ENCODE measurements at places on chromosomes 6 and 20.

DNA sequence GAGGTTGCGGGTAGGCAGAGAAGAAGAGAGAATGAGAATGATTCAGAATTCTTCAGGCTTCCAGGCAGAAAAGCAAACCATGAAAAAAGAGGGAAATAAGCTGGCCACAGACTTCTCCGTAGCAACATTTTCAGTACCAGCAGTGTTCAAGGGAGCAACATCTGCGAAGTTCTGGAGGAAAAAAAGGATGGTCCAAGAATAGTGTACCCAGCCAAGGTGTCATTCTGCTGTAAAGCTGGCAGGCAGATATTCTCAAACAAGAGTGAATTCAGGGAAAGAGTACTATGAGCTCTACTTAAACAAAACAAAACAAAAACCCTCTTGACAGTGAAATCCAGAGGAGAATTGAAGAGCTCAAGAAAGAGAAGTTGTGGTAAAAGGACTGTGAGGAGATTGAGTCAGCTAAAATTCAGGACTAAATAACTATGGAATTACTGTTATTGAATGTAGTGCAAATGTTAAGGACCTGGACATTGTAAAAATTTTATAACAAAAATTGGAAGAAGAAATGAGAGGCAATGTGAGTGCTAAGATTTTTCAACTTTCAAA, 86.5 kb downstream of the ATRN start:
- no peak for DNase-seq

DNA sequence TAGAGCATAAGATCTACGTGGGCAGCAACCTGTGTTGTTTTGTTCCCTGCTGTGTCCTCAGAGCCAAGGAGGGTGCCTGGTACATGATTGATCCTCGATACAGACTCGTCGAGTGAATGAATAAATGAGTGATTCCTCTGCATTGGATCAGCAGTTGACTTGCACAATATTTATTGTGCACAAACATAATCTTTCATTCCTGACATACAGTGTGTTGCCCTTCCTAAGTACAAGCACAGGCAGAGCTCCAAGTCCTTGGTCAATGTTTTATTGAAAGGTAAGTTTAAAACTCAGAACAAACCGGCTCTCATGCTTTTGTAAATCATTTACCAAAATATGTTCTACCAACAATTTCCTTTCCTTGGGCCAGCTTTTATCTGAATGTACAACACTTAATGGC, 57.4 kb downstream of the STMND1 start:
- DNase-seq = no peak

- DNase-seq = peak; percentile 41
Measured at GRCh38 chr6:35754452-35755277, 17.8 kb downstream of the ARMC12 start.

- DNase-seq = no peak
Measured at GRCh38 chr20:32777177-32777956, 15.2 kb downstream of the DNMT3B start.

GRCh38 chr20:31861385-31862156, 8.8 kb downstream of the DUSP15 start:
- DNase-seq = peak; percentile 55

- no peak for DNase-seq
Measured at GRCh38 chr6:94196891-94197290, 777.5 kb upstream of the EPHA7 start.

DNA sequence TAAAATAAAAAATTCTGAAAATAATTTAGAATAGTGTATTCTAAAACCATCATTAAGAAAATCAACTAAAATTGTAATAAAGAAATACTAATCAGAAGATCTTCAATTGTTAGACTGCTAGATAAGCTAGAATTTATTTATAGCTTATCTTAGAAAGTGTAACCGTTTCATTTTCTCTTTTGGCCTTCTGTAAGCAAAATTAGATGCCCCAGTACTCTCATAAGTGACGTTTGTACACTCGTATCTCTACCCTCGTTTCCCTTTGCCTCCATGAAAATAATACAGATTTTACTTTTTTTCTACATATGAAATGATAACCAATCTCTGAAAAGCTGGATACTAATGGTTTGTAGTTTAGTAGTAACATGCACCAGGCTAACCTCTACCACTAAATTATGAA, 19.8 kb downstream of the DSE start:
- no peak for DNase-seq

DNA sequence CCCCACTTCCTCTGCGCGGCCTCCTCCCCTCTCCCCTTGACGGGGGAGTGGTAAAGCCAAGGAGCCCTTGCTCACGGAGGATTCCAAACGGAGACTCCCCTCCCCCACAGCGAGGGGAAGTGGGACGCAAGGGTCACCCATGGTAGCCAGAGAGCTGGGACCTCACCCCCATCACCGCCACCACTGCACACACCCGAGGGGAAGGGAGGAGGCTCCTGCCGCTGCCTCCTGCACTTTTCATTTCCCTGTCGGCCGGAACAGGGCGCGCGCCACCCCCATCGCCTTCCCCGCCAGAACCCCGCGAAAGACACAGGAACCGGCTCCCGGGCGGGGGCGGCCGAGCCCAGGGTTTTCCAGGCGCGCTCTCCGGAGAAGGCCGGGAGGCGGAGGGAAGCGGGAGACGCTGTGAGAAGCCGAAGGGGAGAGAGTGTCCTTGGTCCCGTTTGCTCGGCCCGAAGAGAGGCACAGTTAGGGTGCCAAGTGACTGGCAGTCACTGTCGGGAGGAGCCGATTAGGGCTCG, 789 bp downstream of the CCND3 start:
- DNase-seq = peak; percentile 63

DNA sequence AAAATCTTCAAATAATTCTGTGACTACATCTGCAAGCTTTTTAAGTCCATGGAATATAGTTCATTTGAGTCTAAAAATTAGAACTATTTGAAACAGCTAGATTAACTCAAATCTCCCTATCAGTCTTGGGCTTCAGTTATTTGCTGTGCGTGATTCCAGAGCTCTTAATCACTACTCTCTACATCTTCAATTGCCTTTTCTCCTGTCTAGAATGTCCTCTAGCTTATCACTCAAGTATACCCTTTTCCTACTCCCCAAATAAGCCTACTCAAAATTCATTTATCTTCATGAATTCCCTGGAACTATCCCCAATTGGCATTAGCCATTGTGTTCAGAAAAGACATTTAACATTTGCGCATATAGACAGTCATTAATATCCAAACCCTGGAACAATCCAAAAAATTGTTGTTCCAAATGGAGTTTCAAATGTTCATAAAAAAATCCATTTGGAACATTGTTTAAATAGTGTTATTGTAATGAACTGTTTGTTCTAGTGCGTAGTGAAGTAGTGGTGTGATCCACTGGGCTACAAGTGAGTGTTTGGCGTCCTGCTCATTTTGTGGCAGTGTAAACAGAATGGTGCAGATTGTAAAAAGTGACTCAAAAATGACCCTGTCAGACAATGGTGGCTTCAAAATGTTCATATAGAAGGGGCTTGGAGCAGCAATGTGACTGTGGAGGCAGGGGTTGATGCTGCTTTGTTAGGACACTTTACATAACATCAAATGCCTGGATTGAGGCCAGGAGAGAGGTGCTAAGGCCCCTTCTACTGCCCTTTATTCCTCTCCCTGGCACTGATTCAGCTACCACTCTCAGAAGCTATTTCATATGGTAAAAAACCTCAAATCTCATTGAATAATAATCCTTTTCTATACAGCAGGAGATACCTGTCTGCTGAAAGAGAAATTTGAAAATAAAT, 122.3 kb downstream of the KIF6 start:
- no peak for DNase-seq

DNA sequence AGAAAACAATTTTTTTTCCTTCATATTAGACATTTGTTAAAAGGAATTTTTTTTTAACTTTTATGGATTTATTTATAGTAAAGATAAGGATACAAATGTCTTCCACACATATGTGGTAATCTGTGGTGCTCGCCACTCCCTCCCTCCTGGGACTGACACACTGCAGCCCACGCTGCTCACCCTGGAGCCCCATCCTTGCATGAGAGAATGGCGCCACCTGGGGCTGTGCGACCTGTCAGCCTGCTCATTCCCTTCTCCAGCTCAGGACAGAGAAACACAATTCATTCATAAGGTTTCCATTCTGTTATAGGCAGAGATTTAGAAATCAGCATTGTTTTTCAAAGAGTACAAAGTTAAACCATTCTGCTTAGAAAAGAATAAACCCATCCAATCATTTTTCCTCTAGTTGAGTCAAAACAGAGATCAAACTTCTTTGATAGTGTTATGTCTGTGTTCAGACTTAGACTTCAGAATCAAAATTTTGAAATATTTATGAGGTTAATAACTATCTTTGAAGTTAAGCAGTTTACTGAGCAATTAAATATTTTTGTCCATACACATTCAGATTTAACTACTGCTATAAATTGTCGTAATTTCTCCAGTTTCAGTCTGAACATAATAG, 42.8 kb upstream of the DYNLRB1 start:
- peak; percentile 65 for DNase-seq

GRCh38 chr6:42387336-42387735, 64.4 kb downstream of the TRERF1 start:
- DNase-seq = no peak

DNA sequence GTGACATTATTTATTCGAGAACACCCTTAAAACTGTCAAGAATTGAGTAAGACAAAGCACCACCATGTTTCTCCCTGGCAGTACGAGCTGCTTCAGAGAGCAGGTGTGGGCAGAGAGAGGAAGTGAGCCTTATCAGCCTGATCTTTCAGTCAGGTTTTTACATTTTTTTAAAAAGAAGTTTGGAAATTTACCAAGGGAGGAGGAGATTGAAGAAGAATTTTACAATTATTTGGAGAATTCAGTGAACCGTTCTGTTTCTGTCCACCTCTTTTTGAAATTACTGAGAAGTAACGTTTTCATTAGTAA, 75.5 kb downstream of the ZDHHC14 start:
- DNase-seq = no peak

GRCh38 chr6:134099770-134100169, 47.3 kb upstream of the SLC2A12 start:
- DNase-seq = no peak

Measured in ELR (cell line).